ENCODE measurements at places on chromosomes 7 and 10. TPM values are rescaled to one million over a fixed set of nuclear protein-coding genes. Genes with fewer than 3 reads are reported as not detected.

Gene ANXA8
- polyA plus RNA-seq: not detected

Gene FFAR4
- not detected for polyA plus RNA-seq

Gene LRRD1
- polyA plus RNA-seq: 0.11 TPM

Gene ZNF722
- polyA plus RNA-seq: not detected

Gene WNT8B
- 1.0 TPM for polyA plus RNA-seq

Gene TUBAL3
- polyA plus RNA-seq: 0.22 TPM

Gene WEE2
- polyA plus RNA-seq: 0.54 TPM

Gene DRGX
- not detected for polyA plus RNA-seq

Gene PAPSS2
- 51.3 TPM for polyA plus RNA-seq

Gene EPO
- polyA plus RNA-seq: 0.12 TPM

Gene FAM13C
- polyA plus RNA-seq: 6.4 TPM

Gene GPR15LG
- 0.46 TPM for polyA plus RNA-seq

Gene STOX1
- 9.1 TPM for polyA plus RNA-seq

Gene OR2A12
- polyA plus RNA-seq: 0.03 TPM

Gene CRPPA
- 4.5 TPM for polyA plus RNA-seq

Gene ARHGAP19
- 31.8 TPM for polyA plus RNA-seq

Gene UBE2D1
- polyA plus RNA-seq: 33.8 TPM

Gene PRRT4
- polyA plus RNA-seq: 0.73 TPM

Gene LIPK
- polyA plus RNA-seq: not detected

Gene GNB2
- 177 TPM for polyA plus RNA-seq

Gene CH25H
- polyA plus RNA-seq: 0.19 TPM

Gene ASB10
- polyA plus RNA-seq: 0.12 TPM

Gene SLC13A1
- 25.4 TPM for polyA plus RNA-seq

Gene NANOS1
- 3.2 TPM for polyA plus RNA-seq

Gene OR9A2
- polyA plus RNA-seq: not detected

Gene MKRN1
- polyA plus RNA-seq: 123 TPM

Gene SLC18A3
- 0.06 TPM for polyA plus RNA-seq

Gene CALHM1
- polyA plus RNA-seq: 0.12 TPM

Gene PDE6C
- 0.78 TPM for polyA plus RNA-seq

Gene PRKG1
- polyA plus RNA-seq: 12.6 TPM

Gene XRCC2
- polyA plus RNA-seq: 10.7 TPM

Gene CREB5
- polyA plus RNA-seq: 9.0 TPM

Gene ACSL5
- polyA plus RNA-seq: 4.8 TPM

Gene ERVW-1
- polyA plus RNA-seq: 2.5 TPM

Gene NPY4R2
- polyA plus RNA-seq: not detected
